ENCODE measurements at places on chromosomes 4 and X. TPM values are rescaled to one million over a fixed set of nuclear protein-coding genes. Genes with fewer than 3 reads are reported as not detected.

The CXCL6 gene
- total RNA-seq, result 48.4 TPM

The GTPBP6 gene
- 42.2 TPM for total RNA-seq

The NXF2 gene
- not detected for total RNA-seq

The SLC25A43 gene
- total RNA-seq, result 22.4 TPM

The LONRF3 gene
- 1.2 TPM for total RNA-seq

The NHSL2 gene
- 0.78 TPM for total RNA-seq

The WDR17 gene
- total RNA-seq, result 0.64 TPM

The TCP11X1 gene
- not detected for total RNA-seq

The SPATA4 gene
- 0.13 TPM for total RNA-seq

The GAGE13 gene
- not detected for total RNA-seq

The HMX1 gene
- not detected for total RNA-seq

The FGB gene
- not detected for total RNA-seq

The CXCL9 gene
- total RNA-seq, result not detected

The UNC5C gene
- total RNA-seq, result 11.4 TPM

The SMARCA1 gene
- 28.8 TPM for total RNA-seq

The MAGED1 gene
- 361 TPM for total RNA-seq

The PASD1 gene
- not detected for total RNA-seq

The SORBS2 gene
- 4.1 TPM for total RNA-seq

The MAGEA8 gene
- not detected for total RNA-seq

The PDE5A gene
- 158 TPM for total RNA-seq

The ANKRD37 gene
- total RNA-seq, result 5.9 TPM

The MAGEB2 gene
- total RNA-seq, result not detected

The KLHL13 gene
- total RNA-seq, result 4.1 TPM

The RBPJ gene
- total RNA-seq, result 85.5 TPM

The MAPK10 gene
- 1.4 TPM for total RNA-seq

The OPRPN gene
- total RNA-seq, result not detected

The RHOXF2 gene
- not detected for total RNA-seq

The AADAT gene
- total RNA-seq, result 7.5 TPM

The UGT2A1 gene
- total RNA-seq, result not detected

The SEPTIN6 gene
- total RNA-seq, result 24.0 TPM

The CTAG1A gene
- total RNA-seq, result not detected

The HSFX2 gene
- total RNA-seq, result 0.40 TPM

The SLC34A2 gene
- total RNA-seq, result not detected

The TCEAL7 gene
- total RNA-seq, result 30.5 TPM

The ATP2B3 gene
- not detected for total RNA-seq

The EDA gene
- 0.96 TPM for total RNA-seq

The COL25A1 gene
- total RNA-seq, result 0.08 TPM

The STK32B gene
- total RNA-seq, result 0.52 TPM

The ARAP2 gene
- total RNA-seq, result under 0.01 TPM

The PLK4 gene
- total RNA-seq, result 10.9 TPM

The WAS gene
- total RNA-seq, result 0.48 TPM

The PI4K2B gene
- 14.3 TPM for total RNA-seq

The PABPC5 gene
- 1.2 TPM for total RNA-seq

The TMSB15A gene
- 26.8 TPM for total RNA-seq

The SASH3 gene
- total RNA-seq, result not detected

The IL3RA gene
- 0.13 TPM for total RNA-seq

All from epithelial cell of alveolus of lung (primary cell).